ENCODE measurements at places on chromosomes 11 and 22. TPM values are rescaled to one million over a fixed set of nuclear protein-coding genes. Genes with fewer than 3 reads are reported as not detected.
A peak's percentile ranks its signal among the peaks of the same experiment; 100 is the strongest.

GRCh38 chr11:57542582-57542981 lies 5.2 kb downstream of the SMTNL1 start:
- DNase-seq, result no peak

The PLAAT5 gene
- 17.7 TPM for total RNA-seq

GRCh38 chr11:36374726-36375125 lies 78.6 kb downstream of the PRR5L start:
- DNase-seq, result no peak

- no peak for DNase-seq
Observed at GRCh38 chr11:125694951-125695350, 14.3 kb upstream of the ACRV1 start.

DNA sequence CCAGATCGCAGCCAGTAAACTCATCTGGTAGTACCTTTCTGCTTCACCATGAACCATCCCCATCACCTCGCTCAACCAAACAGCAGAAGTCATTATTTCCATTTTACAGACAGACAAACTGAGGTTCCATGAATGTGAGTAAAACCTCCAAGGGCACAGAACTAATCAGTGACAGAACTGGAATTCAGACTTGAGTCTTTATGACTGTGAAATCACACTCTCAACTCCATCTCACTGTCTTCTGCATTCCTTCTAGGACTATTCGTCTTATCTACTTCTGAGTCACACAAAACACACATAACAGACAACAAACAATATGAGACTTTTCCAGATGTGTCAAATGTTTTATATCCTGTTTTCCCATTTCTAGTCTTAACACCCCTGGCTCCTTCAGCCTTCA lies 9.3 kb upstream of the NUP50 start:
- DNase-seq, result no peak

- DNase-seq, result peak; percentile 42
Observed at GRCh38 chr11:78197816-78198215, 9.1 kb downstream of the USP35 start.

- no peak for DNase-seq
Observed at GRCh38 chr11:65653229-65654225, 9.2 kb downstream of the RELA start.

The RGL4 gene
- total RNA-seq, result 1.2 TPM

The SEPTIN3 gene
- total RNA-seq, result 35.5 TPM

GRCh38 chr11:69367211-69367964 lies 73.4 kb downstream of the MYEOV start:
- DNase-seq, result no peak

GRCh38 chr11:73203790-73204189 lies 14.3 kb upstream of the P2RY2 start:
- DNase-seq, result peak; percentile 60

The PATE2 gene
- total RNA-seq, result not detected

DNA sequence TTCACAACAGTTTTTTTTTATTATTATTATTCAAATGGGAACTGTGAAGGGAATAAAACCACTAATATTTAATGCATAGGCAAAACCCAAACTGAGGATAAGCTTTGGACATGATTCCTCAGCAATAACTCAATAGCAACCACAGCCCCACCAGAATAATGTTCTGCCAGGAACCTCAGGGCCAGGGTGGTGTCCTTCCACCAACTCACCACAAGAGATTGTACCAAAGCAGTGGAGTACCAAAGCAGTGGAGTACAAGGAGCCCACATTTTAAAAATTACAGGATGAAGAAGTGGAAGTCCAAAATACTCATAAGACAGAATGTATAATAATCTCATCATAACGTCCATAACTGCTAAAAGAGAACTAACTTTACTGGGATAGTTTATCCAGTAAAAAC lies 32.5 kb upstream of the FZD4 start:
- no peak for DNase-seq

The C1QTNF5 gene
- total RNA-seq, result 27.7 TPM

The C11orf16 gene
- not detected for total RNA-seq

The PAK1 gene
- total RNA-seq, result 31.3 TPM

DNA sequence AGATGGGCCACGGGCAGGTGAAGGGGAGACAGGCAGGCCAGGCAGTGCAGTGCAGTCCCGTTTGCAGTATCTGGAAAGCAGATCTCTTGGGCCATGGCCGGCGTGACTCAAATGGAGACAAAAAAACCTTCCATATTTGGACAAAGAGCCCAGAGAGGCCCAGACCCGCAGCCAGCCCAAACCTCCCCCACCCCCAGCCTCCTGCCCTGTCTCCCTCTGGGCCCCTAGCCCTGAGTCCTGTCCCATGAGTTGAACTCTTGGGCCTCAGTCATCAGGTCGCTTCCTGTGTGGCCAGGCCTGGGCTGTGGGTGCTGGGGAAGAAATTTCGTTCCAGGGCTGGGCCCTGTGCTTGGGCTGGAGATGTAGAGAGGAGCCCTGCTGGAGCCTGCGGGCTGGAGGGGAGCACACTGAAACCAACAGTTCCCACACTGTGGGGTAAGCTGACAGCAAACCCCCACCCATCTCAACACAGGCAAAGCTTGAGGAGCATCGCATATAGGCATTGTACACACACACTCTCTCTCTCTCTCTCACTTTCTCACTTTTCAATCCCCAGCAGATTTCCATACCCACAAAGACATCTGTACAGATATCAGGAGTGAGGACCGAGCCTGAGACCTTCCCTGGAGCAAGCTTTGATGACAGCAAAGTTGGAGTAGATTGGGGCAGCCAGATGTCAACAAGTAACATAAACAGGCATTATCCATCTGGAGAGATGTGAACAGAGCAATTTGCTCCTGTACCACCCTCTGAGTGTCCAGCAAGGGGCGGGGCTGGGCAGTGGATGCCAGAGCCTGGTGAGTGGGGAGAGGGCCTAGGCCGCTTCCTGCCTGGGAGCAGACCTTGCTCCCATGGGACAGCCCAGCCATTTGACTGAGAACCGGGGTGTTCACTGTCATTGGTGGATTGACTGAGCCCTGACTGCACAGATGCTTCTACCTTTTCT lies 17.2 kb downstream of the ARHGEF17 start:
- no peak for DNase-seq

DNA sequence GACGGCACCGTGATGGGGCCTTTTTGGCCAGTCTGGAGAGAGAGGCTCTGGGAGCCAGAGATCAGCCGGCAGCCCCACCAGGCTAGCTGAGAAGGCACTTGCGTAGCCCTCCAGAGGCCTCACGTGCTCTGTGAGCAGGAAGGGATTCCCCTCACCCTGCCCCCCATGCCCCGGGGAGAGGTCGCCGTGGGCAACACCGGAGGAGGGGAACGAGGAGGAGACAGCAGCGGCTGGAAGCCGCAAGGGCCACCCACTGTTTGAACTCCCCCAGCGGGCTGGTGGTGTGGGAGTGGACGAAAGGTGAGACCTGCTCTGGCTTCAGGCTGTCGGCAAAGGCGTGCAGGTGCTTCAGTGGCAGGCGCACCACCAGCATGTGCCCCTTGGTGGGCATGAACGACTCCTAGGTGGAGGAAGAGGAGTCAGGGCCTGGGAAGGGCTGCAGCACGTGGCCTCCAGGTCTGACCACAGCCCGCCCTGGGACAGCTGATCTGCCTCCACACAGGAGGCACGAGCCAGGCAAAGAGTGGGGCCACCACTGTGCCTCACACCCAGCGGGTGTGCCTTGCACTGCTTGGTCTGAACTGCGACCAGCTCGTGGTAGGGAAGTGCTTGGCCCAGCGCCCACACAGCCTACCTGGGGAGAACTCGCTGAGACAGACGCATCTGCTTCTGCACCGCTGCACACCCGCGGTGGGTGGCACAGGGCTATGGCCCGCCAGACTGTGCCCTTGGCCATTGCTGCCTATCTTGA lies 99.9 kb downstream of the MED15 start:
- no peak for DNase-seq

The ARRB1 gene
- 70.8 TPM for total RNA-seq

GRCh38 chr11:119705362-119705761 lies 23.6 kb downstream of the NECTIN1 start:
- no peak for DNase-seq

DNA sequence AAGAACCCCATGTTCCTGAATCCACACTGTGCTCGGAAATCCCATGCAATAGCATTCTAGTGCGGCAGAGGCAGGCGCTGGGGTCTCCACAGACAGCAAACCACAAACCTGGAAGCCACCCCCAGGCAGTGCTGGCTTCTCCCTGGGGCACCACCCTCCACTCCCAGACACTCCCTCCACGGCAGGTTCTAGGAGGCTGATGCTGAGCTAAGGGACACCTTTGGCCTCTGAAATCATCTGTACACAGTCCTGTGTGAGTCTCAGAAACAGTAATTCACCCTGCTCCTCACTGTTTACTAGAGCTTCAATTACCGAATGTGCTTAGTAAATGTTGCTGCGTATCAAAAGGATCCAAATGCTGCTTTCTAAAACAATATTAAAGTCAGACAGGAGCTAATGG lies 129.3 kb downstream of the EFCAB6 start:
- DNase-seq, result no peak

GRCh38 chr22:49566141-49566541 lies 261.5 kb downstream of the BRD1 start:
- peak; percentile 28 for DNase-seq

DNA sequence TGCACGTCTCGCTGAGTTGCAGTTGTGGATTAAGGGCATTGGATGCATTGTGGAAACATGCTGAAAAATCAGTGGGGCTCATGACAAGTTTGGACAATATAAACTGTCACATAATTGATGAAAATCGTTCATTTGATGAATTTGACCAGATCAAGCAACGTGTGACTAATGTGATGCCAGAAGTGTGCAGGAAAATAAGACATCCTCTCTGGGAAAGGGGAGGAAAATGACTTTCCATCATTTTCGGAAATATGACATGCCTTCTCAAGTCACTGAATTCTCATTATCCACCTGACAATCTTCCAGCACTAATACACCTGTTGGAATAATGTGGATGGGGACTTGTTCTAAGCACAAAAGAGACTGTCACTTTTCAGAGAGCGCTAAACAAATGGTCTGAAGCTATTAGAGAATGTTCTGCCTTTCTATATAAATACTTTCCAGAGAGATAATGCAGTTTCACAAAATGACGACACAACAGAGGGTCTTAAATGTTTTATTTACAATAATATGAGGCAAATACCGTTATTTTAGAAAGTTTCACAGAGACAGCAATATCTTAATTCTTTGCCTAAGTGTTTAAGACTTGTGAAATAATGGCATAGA lies 1741.9 kb upstream of the RAG2 start:
- DNase-seq, result no peak

The SGSM1 gene
- 2.9 TPM for total RNA-seq

DNA sequence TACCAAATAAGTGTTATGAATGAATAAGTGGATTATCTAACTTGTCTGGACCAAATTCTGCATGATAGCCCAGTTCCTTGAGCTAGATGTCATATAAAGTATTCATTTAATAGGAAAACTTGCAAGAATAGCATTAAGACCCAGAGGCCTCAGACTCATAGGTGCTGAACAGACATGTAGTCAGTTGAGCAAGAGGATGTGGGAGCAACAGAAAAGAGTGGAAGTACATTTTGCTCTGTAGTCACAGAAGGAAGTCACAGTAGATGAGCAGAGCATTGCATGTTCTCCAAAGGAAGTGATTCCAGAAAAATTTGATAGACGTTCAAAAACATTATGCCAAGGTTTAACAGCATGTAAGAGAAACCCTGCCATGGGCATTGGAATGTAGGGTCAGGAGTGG lies 9.5 kb downstream of the HOATZ start:
- DNase-seq, result no peak

- no peak for DNase-seq
Observed at GRCh38 chr22:33684087-33684486, 236.2 kb downstream of the LARGE1 start.

GRCh38 chr11:71145988-71146824 lies 106.2 kb downstream of the SHANK2 start:
- DNase-seq, result no peak

- DNase-seq, result no peak
Observed at GRCh38 chr22:36493690-36494110, 12.3 kb upstream of the TXN2 start.

- no peak for DNase-seq
Observed at GRCh38 chr22:20039683-20040325, 18.9 kb downstream of the TANGO2 start.

DNA sequence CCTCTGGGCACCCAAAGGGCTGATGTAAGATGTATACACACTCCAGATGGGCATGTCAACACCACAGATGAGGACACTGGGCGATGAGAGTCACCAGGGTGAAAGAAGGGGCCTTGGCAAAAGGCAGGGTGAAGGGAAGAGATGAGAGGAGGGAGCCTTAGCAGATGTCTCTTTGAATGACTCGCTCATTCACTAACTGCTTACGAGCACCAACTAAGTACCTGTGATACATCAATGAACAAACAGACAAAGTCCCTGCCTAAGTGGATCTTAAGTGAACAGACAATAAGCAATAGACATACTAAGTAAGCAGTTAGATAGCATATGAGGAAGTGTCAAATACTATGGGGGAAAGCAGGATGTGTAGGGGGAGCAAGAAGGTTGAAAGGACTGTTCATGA lies 7.5 kb downstream of the ME3 start:
- DNase-seq, result no peak
